ENCODE measurements at places on chromosomes 3 and 15.

DNA sequence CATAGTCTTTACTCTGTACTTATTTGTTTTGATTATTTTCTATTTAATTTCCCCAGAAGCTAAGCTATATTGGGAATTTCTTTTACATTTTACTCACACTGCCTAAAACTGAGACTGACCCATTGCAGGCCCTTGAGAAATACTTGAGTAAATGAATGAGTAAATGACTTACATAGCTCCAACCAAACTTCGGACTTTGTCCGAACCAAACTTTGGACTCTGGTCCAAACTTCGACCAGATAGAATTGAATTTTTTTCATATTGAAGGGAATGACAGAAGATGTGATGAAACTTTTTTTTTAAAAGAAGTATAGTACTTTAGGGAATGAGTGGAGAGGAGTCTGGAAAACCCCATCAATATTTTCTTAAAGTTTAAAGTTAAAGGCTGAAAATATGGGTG is 75.6 kb upstream of the MYRIP start:
- DNase-seq, result no peak

- DNase-seq, result no peak
Observed at GRCh38 chr3:183354325-183354831, 74.0 kb downstream of the MCF2L2 start.

- DNase-seq, result no peak
Observed at GRCh38 chr3:136177876-136178275, 18.3 kb downstream of the MSL2 start.

GRCh38 chr3:167650459-167650858 is 3.3 kb downstream of the WDR49 start:
- no peak for DNase-seq

GRCh38 chr3:82715091-82715856 is 953.8 kb upstream of the GBE1 start:
- DNase-seq, result no peak

- no peak for DNase-seq
Observed at GRCh38 chr3:146550743-146551510, 6.5 kb upstream of the PLSCR1 start.

- DNase-seq, result no peak
Observed at GRCh38 chr15:82751308-82751707, 41.6 kb upstream of the AP3B2 start.

DNA sequence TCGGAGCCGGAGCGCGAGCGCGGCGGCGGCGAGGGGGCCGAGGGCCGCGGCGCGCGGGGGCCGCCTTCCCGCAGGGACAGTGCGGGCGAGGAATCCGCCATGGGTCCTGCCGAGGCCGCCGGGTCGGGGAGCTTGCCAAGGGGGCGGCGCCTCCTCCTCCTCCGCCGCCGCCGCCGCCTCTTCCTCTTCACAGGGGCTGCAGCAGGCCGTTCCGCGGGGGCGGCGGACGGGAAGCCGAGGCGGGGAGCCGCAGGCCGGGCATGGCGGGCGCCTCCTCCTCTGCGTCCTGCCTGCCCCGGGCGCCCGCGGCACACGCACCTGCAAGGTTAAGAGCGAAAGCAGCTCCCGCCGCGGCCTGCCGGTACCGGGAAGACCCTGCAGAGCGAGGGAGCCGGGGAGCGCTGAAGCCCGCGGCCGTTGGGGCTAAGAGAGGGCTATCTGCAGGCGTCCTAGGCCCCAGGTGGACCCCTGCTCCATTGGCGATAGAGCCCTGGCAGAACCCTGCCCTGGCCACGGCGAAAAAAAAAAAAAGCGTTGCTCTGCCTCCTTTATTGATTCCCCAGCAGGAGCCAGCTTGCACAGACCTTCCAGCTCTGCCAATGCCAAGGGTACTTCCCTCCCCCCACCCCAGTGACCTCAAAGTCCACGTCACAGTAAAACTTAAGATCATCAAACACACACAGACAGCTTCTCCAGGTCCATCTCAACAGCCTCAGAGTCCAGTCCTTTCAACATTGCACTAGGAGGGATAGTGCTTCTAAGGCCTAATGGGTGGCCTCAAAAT is at the start of gene LYSMD2:
Gene LYSMD2, minus strand, starts transcription at position 134 of the 784 bp plus-strand sequence. Its CDS starts 33 bp downstream, at position 101.
- peak; percentile 45 for DNase-seq

- DNase-seq, result no peak
Observed at GRCh38 chr15:29935296-29936004, 113.2 kb upstream of the TJP1 start.

- DNase-seq, result no peak
Observed at GRCh38 chr3:60854791-60855190, 396.5 kb downstream of the FHIT start.

GRCh38 chr3:145013931-145014330 is 1042.3 kb downstream of the DIPK2A start:
- no peak for DNase-seq

GRCh38 chr3:43729707-43730414 is 39.1 kb downstream of the ABHD5 start:
- no peak for DNase-seq

- DNase-seq, result no peak
Observed at GRCh38 chr15:38859574-38859973, 295.0 kb upstream of the RASGRP1 start.

DNA sequence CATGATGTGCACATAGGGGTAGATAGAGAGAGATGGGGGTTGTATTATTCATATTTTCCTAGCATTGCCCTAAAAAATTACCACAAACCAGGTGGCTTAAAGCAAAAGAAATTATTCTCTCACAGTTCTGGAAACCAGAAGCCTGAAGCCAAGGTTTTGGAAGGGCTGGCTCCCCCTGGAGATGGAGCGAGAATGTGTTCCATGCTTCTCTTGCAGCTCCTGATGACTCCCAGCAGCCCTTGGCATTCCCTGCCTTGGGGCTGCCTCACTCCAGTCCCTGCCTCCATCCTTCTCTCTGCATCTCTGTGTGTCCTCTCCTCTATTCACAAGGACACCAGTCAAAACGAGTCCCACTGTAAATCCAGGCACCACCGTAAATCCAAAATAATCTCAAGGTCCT is 91.5 kb upstream of the FAM174B start:
- no peak for DNase-seq

DNA sequence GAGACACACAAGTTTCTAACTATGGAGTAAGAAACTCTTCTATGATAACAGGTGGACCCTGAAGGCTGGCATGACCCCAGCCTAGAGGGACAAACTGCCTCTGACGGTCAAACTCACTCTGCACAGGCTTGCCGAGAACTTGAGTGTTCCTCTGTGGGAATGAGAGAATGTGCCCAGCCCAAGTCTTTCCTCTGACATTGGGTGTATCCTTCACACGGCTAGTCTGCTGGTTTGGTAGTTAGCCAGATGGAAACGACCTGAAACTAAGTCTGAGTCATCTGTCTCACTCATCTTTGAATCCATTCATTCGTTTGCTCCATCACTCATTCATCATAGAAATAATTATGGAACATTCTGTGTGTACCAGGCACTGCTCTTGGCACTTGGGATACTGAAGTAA is 198.4 kb downstream of the ATP10A start:
- no peak for DNase-seq

- DNase-seq, result peak; percentile 72
Observed at GRCh38 chr3:49869525-49870126, at the start of gene CAMKV. Gene CAMKV, minus strand, starts transcription at chr3:49869906. Its CDS starts 7,518 bp downstream, at chr3:49862388.

- no peak for DNase-seq
Observed at GRCh38 chr3:144921710-144922109, 950.1 kb downstream of the DIPK2A start.

GRCh38 chr3:123338620-123339061 is 110.2 kb downstream of the ADCY5 start:
- DNase-seq, result no peak

GRCh38 chr3:30453360-30454039 is 152.9 kb upstream of the TGFBR2 start:
- no peak for DNase-seq

- no peak for DNase-seq
Observed at GRCh38 chr3:186110975-186111974, 2.4 kb upstream of the ETV5 start.

GRCh38 chr3:197038679-197039462 is 9.3 kb upstream of the MELTF start:
- DNase-seq, result no peak

DNA sequence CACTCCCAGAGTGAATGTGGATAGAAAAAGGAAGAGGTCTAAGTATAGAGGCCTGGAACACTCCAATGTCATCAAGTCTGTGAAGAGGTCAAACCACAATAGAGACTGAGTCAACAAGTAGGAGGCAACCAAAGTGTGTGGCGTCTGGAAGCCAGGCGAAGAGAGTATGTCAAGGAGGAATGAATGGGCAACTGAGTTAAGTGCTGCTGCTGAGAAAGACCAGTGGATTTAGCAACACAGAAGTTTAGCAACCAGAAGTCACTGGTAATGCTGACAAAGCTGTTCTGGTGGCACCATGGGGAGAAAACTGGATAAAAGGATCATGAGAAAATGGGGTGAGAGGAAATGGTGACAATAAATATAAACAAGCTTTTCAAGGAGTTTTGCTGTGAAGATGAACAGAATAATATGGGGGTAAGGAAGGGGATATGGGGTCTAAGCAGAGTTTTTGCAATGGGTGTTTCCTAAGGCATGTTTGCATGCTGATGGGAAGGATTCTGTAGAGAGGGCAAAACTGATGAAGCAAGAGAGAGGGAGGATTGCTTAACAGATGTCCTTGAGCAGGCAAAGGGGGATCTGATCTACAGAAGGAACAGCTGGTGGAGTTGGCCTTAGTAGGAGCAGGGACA is 38.4 kb downstream of the PCOLCE2 start:
- peak; percentile 11 for DNase-seq

GRCh38 chr3:194730365-194730764 is 44.7 kb downstream of the FAM43A start:
- no peak for DNase-seq

GRCh38 chr3:88046766-88047165 is 12.0 kb downstream of the CGGBP1 start:
- no peak for DNase-seq

GRCh38 chr3:179292450-179292849 is 30.4 kb upstream of the ZNF639 start:
- no peak for DNase-seq

- DNase-seq, result no peak
Observed at GRCh38 chr15:80127911-80128310, 24.9 kb upstream of the FAH start.

GRCh38 chr15:92817339-92817886 is 82.7 kb upstream of the CHD2 start:
- DNase-seq, result no peak

GRCh38 chr3:141240687-141241615 is 9.3 kb downstream of the PXYLP1 start:
- DNase-seq, result no peak

DNA sequence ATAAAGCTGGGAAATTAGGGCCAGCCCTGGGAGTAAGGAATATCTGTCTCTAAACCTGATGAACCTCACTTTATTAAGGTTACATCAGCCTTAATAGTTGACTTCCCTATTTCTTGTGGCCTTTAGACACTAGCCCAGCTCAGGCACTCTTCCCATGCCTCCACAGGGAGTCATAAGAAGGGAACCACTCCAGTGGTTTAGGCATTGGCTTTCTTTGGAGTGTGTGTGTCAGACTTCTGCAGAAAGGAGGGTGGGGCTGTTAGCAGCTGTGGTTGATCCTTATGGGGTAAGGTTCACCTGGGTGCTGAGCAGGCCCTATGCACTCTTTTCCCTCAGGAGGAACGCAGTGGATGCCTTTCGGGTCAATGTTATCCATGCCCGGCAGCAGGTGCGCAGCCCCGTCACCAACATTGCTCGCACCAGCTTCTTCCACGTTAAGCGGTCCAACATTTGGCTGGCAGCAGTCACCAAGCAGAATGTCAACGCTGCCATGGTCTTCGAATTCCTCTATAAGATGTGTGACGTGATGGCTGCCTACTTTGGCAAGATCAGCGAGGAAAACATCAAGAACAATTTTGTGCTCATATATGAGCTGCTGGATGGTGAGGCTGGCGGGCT is 4.0 kb downstream of the AP2M1 start:
- DNase-seq, result no peak

GRCh38 chr15:85646538-85647091 is 148.1 kb downstream of the KLHL25 start:
- no peak for DNase-seq

DNA sequence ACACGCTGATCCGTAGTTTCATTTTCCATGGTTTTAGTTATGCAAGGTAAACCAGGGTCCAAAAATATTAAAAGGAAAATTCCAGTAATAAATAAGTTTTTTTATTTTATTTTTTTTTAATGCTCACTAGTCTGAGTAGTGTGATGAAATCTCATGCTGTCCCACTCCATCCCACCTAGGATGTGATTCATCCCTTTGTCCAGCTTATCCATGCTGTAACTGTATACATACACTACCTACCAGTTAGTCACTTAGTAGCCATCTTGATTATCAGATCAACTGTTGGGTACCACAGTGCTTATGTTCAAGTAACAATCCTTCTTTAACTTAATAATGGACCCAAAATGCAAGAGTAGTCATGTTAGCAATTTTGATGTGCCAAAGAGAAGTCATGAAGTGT is 75.2 kb downstream of the ESYT3 start:
- no peak for DNase-seq

DNA sequence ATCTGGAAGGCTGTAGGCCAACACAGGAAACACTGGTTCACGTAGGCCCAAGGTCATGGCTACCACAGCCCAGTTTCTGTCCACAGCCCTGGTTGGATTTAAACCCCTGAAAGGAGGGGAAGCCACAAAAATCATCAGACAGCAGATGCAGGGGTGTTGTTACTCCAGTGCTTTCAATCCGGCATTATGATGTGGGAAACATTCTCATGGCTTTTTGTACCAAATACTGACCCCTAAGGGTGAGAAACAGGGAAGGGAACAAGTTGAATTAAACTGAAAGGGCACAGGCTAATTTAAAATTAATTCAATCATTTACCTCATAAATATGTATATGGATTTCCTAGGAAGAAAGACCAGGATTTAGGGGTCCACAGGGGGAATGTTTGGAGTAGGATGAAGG is 375.6 kb downstream of the CTNNB1 start:
- no peak for DNase-seq

DNA sequence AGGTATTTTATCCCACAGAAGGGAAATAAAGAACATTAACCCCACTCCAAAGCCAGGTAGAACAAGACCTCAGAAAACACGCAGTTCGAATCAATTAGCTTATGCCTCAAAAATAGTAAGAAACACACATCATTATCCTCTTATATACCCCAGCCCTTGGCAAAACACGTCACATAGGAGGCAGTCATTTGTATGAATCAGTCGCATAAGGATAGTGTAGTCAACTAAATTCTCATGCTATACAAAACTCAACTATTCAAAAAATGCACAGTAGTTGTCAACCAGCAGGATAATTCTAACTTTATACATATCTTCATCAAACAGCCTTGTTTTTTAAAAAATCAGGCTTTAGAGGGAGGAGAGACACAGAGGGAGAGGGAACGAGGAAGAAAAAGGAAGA is 298.4 kb downstream of the FOXP1 start:
- DNase-seq, result no peak

- no peak for DNase-seq
Observed at GRCh38 chr3:30513374-30514152, 92.8 kb upstream of the TGFBR2 start.

DNA sequence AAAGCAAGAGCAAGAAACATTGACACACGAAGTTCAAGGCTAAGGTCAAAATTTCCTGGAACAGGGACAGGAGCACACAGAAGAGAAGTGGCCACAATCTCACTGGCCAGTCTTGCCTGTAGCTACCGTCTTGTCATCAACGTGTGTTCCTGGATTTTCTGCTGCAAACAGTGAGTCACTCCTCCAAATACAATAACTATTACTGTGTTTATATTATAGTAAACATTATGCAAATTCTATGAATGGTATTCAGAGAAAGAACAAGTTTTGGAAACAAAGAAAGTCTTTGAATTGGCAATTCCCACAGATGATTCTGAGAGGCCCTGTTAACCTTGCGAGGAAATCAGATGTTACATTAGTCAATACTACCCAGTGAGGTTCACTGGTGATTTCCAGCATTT is 220.5 kb downstream of the FAM43A start:
- DNase-seq, result no peak

GRCh38 chr3:175430983-175431773 is 572.0 kb downstream of the NAALADL2 start:
- DNase-seq, result peak; percentile 6

Data from HuH-7 (cell line).